ENCODE measurements at places on chromosomes 1 and 21.

DNA sequence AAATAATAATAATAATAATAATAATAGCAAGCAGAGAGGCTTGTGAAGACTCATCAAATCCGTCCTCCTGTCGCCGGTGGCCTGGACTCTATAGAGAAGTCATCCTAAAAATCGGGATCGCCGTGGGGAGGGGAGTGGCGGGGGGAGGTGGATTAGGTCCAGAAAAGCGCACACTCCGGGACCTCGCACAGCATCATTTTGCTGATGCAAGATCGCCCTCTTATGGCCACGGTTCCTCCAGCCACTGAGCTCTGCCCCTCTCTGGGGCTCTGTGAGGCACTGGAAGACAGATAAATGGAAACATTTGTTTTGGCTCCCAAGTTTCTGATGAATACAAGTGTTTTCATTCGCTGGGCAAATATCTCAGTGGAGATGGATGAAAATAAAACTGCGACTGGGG, 612.0 kb downstream of the MATN1 start:
- no peak for DNase-seq

DNA sequence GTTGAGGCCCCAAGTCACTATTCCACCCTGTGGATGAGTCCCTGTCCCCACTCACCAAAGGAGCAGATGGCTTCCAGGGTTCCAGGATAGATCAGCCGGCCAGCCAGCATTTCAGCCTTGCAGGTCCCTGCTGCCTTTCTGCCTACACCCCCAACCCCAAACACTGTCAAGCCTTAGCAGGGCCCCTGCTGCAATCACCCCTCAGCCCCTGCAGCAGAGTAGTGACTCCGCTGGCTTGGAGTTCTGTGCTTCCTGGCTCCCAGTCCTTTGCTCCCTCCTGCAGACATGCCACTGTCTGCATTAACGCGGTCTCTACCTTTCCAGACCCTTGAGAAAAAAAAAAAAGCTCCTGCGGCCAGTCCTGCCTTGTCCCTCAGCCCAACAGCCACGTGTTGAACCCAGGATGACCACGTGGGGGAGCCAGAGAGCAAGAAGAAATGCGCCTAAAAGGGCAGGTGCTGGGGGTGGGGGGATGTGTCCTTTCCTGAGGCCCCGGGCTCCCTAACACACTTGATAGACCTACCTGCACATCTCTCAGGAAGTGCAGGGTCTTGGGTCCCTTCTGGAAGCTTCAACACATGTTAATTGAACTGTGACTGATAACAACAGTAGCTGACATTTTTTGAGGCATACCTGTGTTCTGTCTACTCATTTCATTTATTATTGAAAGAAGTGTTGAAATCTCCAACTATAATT, 37.4 kb downstream of the RASSF5 start:
- DNase-seq: peak; percentile 72

GRCh38 chr1:160219062-160219929, 14.1 kb downstream of the PEA15 start:
- no peak for DNase-seq

GRCh38 chr1:246792603-246793002, 68.4 kb downstream of the SCCPDH start:
- DNase-seq: no peak

- DNase-seq: no peak
Observed at GRCh38 chr1:39850606-39851216, 32.6 kb downstream of the TRIT1 start.

DNA sequence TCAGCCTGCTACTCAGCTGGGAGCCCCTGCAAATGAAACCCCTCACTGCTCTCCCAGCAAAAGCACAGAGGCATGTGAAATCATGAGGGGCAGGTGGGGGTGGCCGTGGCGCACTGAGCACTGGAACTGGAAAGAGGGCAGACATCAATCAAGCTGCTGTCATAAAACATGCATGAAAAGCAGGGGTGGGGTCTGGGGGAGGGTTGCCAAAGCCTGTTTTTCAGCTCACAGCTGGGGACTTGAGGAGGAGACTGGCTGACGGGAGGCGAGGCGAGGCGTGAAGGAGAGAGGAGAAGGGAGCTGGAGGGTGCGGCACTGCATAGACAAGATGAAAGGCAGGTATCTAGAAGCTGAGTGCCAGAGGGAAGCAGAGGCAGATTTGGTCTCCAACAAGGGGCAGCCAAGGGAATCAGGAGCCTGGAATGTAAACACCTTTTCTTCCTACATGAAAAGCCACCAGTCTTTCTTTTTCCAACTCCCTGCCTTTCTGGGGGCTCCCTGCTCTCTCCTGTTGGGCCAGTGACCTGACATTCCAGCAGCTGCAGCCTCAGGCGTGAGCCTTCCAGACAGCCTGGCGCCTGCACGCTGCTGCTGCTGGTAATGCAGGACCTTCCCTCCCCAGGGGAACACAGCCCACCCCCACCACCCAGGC, 87.0 kb downstream of the NMNAT2 start:
- no peak for DNase-seq

DNA sequence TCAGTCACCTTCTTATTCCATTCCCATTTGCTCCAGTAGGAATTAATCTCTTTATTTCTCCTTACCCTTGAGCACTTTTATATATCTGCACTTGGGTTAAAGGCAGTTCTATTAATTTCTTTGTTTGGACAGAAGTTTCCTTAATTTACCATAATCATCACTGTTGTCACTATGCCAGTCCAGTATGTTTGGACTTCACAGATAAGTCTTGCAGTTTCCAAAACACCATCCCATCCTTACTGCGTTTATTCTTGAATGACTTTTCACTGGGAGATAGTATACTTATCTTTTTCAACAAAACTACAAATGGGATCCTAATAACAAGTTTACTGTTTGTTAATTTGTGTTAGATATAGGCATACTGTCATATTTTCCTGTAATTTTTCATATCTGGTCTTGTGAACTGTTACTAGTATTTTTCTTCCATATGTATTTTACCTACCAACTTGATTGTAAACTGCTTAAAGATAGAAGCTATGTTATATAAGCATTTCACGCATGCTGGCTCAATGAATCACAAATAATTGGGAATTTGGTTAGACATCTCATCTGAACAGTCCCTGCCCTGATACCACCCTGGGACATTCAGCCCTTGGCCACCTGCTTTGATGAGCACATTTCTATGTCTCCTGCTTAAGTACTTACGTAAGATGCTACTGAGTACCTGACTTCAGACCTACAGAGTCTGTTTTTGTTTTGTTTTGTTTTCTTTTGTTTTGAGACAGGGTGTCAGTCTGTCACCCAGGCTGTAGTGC, 78.2 kb downstream of the OLFML2B start:
- no peak for DNase-seq

DNA sequence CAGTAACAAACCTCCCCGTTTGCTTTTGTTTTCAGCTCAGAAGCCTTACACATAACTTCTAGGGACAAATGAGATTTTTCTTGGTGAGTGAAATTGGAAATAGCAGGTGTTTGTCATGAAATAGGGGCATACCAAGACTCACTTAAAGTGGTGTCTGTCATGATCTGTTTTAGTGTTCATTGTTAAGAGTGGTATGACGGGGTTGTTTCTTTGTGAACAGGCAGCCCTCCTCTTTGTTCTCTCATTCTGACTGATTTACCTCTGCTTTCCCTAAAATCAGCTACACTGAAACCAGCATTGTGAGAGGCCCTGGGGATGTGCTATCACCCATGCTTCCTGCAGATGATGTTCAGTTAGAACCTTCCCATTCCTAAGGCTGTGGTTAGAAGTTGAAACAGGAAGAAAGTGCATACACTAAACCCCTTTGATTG, 2.5 kb upstream of the ERO1B start:
- DNase-seq: no peak

DNA sequence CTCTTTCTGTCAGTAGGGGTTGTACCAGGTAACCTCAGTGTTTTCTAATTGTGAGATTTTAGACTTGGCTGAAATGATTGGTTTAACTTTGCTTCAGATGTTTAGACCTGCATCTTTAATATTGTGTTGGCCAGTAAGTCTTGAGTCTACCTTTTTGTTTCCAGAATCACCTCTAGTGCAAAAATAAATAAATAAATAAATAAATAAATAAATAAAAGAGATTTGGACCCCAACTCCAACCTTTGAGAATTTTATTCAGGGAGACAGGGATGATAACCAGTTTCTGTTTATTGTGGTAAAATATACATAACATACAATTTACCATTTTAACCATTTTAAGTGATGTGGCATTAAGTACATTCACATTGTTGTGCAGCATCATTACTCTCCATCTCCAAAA, 64.4 kb downstream of the RAVER2 start:
- DNase-seq: no peak

DNA sequence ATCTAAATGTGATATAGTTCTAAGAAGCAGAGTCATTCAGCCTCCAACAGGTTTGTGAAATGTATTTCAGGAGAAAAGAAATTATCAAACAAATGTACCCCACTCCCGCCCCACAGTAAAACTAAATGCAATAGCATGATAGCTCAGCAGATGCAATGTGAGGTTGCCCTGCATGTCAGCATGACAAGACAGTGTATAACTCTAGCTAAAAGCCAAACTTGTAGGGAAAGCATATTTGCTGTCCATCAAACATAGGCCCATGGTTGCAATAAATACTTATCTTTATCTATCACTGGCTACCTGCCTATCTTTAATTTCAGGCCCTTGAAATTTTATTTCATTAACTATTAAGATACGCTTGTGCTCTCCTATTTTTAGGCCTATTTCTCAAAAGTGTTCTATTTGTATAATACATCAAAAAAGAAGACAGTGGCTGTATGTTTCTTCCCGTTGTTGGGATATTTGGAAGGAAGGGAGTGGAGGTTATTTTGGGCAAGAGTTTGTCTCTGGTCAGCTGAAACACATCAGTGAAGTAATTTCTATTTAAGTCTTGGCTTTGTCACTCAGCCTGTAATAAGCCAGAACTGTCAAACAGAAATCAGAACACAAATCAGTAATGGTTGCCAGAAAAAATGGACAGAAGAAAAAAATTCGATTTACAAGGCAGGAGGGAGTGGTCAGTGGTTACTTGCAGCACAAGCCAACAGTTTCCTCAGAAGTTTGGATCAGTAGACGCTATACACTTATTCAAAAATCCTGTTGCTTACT, 307.4 kb upstream of the ADGRL2 start:
- no peak for DNase-seq

DNA sequence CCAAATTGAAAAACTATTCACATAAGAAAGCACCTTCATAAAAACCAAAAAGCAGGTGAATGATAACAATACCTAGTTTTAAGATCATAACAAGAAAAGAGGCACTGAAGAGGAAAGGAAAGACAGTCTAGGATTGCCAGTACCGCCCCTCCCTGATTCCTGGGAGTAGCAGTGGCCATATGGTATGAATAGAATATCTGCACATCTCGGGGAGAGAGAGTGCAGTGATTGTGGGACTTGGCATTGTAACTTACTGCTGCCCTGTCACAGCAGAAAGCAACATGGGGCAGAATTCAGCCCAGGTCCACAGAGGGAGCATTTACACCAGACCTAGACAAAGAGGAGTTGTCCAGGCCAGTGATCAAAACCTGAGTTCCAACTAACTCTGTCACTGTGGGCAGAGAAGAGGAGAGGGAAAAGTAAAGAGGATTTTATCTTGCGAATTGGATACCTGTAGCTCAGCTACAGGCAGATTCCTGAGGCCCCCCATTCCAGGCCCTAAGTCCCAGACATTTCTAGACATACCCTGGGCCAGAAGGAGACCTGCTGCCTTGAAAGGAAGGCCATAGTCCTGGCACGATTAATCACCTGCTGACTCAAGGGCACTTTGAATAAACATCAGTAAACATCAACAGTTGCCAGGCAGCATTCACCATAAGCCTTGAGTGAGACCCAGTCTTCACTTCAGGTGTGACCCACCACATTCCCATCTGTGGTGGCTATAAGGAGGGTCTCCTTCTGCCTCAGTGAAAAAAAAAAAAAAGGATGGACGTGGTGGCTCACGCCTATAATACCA, 397.5 kb downstream of the TGFB2 start:
- DNase-seq: no peak

- DNase-seq: no peak
Observed at GRCh38 chr1:175218786-175219434, 26.3 kb upstream of the KIAA0040 start.

DNA sequence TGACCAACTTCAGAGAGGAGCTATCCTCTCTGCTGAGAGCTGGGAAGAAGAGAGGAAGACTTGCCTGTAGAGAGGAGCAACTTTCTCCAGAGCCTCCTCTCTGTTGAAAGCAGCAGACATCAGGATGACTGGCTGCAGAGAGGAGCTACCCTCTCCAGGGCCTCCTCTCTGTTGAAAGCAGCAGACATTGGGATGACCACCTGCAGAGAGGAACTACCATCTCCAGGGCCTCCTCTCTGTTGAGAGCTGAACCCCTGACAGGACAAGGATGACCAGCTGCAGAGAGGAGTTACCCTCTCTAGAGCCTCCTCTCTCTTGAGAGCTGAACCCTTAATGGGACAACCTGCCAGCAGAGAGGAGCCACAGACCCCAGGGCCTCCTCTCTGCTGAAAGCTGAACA, 83.0 kb upstream of the GJB5 start:
- no peak for DNase-seq

GRCh38 chr1:1903224-1903623, 11.8 kb upstream of the CALML6 start:
- no peak for DNase-seq

DNA sequence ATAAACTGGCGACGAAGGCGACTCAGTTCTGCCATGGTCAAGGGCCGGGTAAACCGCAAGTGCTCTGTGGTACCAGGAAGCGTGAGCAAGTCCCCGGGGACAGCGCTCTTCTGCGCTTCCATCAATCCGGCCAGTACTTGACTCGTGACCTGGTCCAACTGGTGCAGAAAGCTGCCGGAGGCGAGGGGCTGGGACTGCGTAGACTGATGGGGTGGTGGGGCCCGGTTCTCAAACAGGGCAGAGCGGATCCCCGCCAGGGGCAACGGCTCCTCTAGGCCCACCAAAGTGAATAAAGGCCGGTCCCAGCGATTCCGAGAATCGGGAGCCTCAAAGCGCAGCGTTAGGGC, 852 bp downstream of the KTI12 start:
- no peak for DNase-seq

- no peak for DNase-seq
Observed at GRCh38 chr21:43864962-43865539, at the start of gene AGPAT3. TSS of gene AGPAT3 (plus strand) at chr21:43865223. CDS start at chr21:43959682, 94,459 bp downstream.

DNA sequence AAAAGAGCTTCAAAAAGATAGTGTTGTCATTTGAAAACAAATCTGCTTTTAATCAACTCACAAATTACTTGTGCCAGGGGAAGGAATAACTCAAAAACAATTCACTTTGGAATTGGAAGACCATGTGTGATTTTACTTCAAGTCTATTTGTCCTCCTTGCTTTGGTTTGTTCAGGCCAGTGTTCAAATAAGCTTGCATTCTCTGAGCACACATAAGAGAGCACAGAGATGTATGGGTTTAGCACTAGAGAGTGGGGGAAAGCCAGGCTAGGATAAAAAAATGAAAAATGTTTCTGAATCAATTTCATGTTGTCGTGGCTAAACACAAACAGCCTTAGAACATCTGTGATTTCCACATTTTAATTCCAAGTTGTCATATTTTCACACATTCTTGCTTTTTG, 325.7 kb upstream of the LYPLAL1 start:
- no peak for DNase-seq

GRCh38 chr1:224666913-224667312, 50.8 kb downstream of the CNIH3 start:
- no peak for DNase-seq

GRCh38 chr1:14652840-14653239, 54.4 kb downstream of the KAZN start:
- no peak for DNase-seq

All from activated CD4-positive, alpha-beta T cell treated with anti-CD3 and anti-CD28 coated beads for 1 hour (primary cell).